ENCODE measurements at places on chromosomes 2 and 18.

DNA sequence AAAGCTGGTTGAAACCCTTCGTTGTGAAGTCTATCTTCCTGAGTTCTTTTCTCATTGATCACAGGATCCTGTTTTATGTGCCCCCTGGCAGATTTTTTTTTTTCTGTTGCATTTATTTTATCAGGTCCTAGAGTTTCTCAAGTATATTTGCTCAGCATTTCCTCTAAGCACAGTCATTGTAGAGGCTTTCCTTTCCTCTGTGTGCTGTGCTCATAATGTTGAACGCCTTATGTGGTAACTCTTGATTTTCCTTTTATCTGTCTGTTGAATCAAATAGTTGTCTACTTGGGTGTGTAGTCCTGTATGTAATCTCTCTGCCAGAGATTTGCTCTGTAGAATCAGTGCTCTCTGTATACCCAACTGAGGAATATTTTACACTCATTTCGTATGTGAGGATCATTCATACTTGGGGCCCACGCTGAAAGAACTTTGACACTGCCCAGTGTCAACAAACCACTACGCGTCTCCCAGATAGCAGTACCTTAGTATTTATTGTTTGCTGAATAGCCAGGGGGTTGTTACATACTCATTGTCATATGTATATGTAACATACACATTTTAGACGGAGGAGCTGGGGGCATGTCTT, 118.2 kb downstream of the CTNNA2 start:
- no peak for DNase-seq

DNA sequence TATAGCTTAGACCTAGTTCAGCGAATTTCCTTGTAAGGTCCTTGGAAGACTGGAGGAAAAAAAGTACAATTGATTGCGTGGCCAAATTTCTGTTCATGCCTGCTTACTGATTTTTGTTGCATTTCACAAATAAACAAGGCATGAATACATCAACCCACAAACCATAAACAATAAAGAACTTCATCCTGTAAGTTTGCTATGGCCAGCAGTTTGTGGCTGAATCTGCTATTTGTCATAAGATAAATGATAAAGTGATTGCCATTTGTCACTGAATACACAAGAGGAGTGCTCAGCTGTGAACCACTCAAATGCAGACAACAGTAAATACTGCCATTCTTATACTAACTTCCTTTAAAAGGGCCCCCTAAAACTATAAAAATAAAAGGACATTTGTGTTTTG, 259.5 kb downstream of the CCDC178 start:
- no peak for DNase-seq

DNA sequence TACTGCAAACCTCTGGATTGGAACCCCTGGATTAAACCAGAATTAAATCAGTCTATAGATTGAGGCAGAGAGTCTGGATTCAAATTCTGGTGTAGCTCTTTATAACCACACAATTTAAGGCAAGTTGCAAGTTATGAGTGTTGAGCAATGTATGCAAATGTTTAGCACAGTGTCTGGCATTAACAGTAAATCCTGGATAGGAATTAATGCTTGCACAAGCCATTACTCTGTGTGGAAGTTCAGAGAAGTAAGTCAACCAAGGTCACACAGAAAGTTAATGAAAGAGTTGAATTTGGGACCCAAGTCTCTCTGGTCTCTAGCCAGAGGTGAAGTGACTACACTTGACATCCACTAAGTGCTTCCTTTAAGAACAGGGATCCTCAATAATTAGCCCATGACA, 2.0 kb upstream of the MARCO start:
- DNase-seq, result no peak

- DNase-seq, result no peak
Observed at GRCh38 chr2:73859721-73860586, 31.2 kb downstream of the STAMBP start.

DNA sequence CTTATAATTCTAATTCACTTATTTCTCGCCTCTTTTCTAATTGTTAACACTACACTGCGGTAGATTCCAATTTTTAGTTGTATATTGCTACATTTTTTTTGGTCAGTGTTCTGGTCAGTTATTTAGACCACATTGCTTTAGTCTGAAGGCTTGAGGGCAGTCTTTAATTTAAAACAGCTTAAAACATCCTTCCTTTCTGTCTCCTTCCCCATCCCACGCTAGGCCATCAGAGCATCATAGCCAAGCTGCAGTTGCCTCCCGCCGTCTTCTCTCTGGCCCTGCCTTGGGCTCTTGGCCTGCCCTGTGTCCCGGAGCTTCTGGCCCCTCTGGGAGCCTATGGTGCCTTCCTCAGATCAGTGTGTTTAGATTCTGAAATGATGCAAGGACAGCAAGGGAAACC, 52.6 kb upstream of the GLI2 start:
- no peak for DNase-seq

DNA sequence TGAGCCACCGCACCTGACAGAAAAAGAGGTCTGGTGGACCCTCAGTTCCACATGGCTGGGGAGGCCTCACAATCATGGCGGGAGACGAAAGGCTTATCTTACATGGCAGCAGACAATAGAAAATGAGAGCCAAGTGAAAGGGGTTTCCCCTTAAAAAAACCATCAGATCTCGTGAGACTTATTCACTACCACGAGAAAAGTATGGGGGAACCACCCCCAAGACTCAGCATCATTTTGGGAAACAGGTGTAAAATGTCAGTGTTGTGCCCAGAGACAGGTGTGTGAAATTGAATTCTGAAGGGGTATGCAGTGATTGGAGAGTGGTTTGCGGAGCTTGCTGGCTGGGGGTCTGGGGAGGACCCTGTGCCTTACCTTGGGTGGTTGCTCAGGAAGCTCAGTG, 4.6 kb upstream of the D2HGDH start:
- no peak for DNase-seq

DNA sequence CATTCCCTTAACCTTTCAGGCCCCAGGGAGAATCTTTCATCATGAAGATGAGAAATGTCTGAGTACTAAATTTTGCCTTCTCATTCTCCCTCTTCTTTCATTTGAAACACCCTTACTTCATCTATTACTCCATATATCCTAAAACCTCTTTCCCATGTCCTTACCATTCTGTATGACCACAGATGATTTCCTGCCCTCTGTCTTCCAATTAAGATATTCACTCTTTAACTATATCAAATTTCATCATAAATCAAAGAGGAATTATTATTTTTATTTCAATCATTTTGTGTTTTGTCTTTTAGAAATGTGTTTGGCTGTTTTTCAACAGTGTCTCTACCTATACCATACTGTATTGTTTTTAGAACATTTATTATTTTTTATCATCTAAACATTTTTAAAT, 964.9 kb upstream of the KLHL29 start:
- no peak for DNase-seq

DNA sequence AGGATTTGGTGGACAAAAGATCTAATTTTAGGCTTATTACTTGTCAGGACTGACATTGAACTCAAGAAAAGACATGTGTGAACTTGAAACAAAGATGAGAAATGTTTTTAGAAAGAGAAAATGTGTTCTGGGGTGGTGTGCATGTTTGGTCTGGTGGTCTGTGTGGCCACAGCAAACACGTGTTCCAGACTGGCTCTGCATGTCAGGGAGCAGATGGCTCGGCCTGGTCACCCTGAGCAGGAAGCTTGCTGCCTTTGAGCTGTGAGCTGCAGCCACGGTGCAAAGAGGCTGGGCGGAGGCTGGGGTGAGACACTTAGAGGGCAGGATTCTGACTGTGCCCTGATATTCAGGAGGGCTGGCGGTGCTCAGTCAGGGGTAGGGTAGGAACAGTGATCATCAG, 186.1 kb downstream of the CTIF start:
- no peak for DNase-seq

GRCh38 chr2:130920415-130921163, 83.9 kb downstream of the ARHGEF4 start:
- DNase-seq, result peak; percentile 2

DNA sequence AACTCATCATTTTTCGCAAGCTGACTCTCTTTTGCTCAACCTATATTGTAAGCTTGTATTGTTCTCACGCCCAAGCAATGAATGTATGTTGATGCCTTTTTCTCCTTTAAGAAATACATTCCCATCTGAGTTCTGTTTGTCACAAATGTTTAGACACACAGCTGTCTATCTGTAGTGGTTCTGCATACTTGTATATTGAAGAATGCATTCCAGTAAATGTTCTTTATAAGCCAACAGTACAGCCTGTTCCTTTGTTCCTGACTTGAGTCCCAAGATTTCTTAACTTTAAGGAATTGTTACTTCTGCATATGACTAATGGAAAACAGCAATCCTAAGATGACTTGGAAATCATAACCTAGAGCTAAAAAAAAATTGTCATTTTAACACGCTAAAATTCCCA, 849.1 kb upstream of the POU3F3 start:
- no peak for DNase-seq

DNA sequence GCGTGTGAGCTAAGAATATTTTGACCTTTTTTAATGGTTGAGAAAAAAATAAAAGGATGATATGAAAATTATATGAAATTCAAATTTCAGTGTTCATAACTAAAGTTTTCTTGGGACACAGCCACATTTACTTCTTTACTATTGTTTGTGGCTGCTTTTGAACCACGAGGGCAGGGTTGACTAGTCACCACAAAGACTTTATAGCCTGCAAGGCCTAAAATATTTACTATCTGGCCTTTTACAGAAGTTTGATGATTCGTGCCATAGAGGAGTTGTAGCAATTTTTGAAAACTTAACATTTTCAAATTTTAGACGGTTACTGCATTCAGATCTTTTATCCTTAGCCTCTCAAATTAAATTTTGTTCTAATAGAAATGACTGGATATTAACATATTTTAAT, 69.9 kb downstream of the LIMS1 start:
- DNase-seq, result no peak

DNA sequence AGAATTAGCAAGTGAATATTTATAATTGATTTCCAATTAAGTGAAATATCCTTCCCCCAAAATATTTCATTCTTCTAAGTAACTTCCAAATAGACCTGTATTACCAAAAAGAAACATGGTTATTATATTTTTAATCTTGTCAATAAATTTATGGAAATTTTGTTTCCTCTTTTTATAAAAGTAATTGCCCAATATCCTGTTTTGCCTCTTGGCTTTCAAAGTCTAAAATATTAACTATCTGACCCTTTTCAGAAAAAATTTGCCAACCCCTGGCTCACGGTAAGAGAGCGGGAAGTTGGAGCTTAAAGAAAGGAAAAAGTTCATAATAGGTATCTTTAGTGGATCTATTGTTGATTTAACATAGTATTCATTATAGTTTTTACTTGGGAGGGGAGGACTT, 20.4 kb upstream of the SANBR start:
- DNase-seq, result no peak

- no peak for DNase-seq
Observed at GRCh38 chr2:157469726-157470125, 25.8 kb upstream of the CYTIP start.

GRCh38 chr2:201127570-201127969, 11.6 kb downstream of the CFLAR start:
- no peak for DNase-seq

- no peak for DNase-seq
Observed at GRCh38 chr2:136114382-136114781, 3.6 kb downstream of the CXCR4 start.

- DNase-seq, result no peak
Observed at GRCh38 chr2:223735659-223736244, 101.6 kb downstream of the AP1S3 start.

DNA sequence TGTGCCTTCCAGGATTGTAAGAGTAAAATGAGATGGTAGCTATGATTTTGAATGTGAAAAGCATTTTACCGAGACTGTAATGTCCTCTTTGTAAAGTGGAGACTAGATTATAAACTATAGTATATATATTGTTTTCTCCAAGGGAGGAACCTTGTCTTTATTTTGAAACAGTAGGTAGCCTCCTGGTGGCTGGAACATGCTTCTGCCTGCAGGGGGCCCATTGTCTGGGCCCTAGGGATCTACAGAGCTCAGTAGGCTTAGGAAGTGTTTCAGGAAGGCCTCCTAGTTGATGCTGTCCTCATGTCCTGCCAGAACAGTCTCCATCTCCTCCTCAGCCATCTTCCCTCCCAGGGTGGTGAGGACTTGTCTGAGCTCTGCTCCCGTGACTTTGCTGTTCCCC, 3.0 kb downstream of the PIKFYVE start:
- no peak for DNase-seq

DNA sequence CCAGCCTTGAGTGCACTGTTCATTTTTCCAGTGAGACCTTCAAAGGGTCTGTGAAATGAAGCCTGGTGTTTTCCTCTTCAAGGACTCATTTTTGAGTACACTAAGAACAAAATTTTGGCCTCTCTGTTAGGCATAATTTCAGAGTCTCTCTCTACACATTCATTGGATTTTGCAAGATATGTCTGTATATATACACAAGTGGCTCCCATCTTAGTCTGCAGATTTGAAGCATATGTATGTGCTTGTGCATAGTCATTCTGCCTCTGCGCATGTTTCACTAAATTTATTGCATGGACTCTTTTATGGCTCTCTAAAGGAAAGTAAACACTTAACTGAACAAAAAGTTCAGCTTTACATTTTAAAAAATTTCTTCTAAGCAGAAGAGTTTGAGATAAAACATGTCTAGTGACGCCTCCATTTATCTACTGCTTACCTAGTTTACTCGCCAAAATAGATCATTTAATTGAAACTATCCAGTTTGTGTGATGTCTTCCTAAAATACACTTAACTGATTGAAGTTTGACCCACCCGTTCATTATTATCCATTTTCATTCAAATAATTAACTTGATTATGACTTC, 145.9 kb downstream of the FMNL2 start:
- DNase-seq, result no peak

DNA sequence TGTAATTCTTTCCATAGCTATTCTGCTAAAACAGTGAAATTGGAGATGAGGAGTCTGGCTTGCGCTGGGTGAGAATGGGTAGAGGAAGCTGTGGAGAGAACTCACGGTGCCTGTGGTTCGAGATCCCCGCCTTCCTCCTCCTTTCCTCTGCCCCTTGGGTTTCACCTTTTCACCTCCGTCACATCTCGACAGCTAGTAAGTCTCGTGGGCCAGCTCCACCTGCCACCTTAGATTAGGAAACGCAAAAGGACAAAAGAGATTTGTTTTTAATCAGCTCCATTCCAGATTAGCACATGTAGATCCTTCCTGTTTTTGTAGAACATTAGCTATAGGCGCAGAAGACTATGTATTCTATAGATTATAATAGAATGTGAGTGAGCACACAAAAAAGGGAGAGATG, 20.6 kb downstream of the TRIB2 start:
- no peak for DNase-seq

All from NCI-H774 (cell line).